ENCODE measurements at places on chromosomes 11 and 22.

DNA sequence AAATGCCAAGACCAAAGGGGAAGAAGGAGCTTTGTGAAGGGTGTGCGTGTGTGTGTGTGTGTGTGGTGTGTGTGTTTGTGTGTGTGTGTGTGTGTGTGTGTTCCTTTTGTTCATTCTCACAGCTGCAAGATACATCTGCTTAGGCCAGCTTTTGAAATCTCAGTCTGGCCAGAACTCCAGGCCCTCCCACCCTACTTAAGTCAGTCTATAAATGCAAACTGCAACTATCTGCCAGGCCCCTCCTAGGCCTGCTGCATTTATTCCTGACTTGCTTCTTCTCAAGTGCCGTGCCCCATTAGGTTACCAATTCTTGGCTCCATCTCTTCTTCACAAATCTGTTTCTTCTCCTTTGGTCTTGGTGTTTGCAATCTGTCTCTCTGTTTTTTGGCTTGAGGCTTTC is 21.6 kb upstream of the RIC3 start:
- DNase-seq = no peak

DNA sequence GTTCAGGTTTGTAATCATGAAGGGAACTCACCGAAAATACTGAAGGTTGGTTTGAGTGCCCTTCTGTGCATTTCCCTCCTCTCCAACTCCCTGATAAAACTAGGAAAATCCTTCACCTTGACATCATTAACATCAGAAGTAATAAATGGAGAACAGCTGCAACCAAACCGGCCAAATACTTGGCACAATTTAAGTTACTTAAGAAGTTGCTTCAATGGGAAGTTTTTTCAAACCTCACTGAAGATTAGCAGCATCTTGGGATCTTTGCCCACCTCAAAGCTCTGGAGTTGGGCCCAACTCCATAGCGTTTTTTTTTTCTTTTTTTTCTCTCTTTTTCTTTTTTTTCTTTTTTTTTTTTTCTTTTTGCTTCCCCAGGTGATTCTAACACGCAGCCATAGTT is 784.8 kb downstream of the KCNA4 start:
- no peak for DNase-seq

DNA sequence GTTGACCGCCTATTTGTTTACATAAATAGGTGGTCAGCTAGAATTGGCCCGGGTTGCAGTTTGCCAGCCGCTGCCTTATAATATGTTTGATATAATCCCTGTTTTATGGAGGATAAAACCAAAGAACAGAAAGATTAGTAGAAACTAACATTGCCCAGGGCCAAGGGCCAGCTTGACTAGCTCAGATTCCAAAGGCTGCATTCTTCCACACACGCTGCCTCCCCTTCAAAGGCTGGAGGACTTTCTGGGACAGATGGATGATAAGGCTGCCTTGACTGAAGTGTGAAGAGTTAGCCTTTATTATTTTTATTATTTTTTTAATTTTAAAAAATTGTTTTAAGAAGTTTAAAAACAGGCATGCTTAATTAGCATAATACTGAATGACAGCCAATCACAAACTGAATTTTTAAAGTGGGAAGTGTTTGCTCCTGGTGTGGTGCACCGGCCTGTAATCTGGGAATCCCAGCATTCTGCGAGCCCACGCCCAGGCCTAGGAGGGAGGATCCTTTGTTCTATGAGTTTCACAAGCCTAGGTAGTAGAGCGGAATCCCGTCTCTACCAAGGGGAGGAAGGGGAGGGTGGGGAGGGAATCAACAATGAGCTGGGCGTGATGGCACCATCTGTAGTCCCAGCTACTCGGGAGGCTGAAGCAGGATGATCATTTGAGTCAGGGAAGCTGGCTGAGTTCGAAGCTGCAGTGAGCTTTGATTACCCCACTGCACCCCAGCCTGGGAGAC is 114.9 kb downstream of the NAV2 start:
- DNase-seq = no peak

- DNase-seq = no peak
Observed at GRCh38 chr11:78789375-78789774, 214.7 kb upstream of the NARS2 start.

- no peak for DNase-seq
Observed at GRCh38 chr11:133019545-133020371, 512.5 kb downstream of the OPCML start.

DNA sequence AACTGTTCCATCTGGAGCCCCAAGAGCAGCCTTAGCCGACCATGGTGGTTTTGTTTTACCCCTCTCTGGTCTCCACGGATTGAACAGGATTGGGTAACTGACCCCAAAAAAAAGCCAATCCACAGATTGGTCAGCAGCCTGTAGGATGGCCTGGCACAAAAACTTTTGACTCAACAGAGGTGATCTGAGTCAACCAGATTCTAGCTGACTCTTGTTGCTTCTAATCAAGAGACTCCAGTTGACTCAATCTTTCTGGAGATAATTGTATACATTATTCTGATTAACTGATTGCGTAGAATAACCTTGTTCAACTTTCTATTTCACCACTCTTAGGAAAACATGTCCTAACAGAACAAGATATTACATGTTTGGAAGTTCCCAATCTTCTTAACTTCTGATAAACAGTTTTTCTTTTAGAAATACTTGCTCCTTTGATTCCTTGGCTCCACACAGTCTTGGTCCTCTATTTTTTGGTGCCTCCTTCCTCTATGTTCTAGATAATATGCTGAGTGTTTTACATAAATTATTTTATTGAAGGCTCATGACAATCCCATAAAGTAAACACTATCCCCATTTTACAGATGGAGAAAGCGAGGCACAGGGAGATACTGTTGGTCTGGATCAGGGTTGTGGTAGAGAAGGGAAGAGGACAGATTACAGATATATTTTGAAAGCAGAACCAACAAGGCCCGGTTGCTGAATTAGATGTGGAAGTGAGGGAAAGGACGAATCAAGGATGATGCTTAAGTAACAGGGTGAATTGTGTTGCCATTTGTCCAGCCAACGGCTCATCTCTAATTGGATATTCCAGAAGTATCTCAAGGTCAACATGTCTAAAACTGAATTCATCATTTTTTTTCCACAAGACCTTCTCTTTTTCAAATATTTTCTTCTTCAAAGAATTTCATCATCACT is 11.5 kb upstream of the ZC3H12C start:
- no peak for DNase-seq

DNA sequence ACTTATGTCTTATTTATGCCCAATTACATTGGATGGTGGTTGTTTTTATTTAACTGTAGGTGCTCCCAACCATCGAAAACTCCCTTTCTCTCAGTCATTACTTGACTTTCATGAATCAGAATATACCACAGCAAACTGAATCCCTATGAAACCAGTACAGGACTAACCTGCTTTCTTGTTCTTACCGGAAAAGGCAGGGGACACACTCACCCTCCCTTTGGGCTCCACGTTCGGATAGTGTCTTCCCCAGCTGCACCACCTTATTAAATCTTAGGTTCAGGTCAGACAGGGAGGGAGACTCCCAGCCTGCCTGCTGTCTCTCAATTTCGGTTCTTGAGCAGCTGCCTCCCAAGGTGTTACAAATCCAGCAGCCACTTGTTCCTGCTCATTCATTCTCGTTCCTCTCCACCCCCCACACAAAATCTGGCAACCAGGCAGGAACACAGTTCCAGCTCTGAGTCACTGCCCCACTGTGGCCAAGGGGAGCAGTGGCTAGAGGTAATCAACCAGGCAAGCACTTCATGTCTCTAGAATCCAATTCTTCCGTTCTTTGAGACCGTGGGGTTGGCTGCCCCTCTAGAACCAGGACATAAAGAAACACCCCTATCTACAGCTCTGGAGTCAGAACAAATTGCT is 133.0 kb downstream of the PLEKHA7 start:
- DNase-seq = no peak

DNA sequence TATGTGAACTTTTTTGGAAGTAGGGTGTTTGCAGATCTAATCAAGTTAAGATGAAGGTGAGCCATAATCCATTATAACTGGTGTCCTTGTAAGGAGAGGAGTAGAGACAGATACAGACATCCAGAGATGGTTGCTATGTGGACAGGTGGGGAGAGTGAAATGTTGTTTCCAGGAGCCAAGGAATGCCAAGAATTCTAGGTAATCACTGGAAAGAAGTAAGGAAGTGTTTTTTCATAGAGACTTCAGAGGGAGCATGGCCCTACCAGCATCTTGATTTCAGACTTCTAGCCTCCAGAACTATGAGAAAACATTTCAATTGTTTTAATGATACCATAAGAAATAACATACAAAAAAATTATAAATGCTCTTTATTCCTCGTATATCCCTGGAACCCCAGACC is 320.5 kb upstream of the ANO3 start:
- no peak for DNase-seq

DNA sequence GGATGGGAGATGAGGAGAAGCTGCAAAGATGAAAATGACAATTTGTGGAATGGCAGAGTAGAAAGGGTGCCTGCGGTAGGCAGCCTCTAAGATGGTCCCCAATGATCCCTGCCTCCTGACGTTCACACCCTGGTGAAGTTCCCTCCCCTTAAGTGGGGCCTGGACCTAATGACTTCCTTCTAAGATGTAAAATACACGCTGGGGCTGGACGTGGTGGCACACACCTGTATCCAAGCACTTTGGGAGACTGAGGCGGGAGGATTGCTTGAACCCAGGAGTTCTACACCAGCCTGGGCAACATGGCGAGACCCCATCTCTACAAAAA is 60.7 kb upstream of the CREB3L1 start:
- DNase-seq = no peak

DNA sequence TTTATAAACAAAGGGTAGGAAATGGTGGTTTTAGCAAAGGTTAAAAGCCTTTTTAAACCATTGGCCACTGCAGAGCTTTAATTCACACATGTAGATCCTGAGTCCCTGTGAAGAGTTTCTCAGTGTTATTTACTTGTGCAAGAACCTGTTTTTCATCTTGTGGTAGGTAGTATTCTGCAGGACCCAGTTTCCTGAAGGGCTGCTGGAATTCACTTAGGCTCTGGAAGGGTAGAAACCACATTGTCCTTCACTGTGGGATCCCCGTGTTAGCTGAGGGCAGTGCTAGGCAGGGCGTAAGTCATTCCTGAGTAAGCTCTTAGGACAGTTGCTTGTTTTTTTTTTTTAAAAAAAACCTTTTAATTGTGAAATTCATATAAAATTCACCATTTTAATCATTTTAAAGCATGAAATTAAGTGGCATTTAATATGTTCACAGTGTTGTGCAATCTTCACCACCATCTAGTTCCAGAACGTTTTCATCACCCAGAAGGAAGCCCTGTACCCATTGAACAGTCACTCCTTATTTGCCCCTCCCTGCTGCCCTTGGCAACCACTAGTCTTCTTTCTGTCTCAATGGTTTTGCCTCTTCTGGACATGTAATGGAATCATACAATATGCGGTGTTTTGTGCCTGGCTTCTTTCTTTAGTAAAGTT is 77.7 kb downstream of the C22orf31 start:
- no peak for DNase-seq

- no peak for DNase-seq
Observed at GRCh38 chr11:107840129-107840484, 18.5 kb downstream of the SLC35F2 start.

DNA sequence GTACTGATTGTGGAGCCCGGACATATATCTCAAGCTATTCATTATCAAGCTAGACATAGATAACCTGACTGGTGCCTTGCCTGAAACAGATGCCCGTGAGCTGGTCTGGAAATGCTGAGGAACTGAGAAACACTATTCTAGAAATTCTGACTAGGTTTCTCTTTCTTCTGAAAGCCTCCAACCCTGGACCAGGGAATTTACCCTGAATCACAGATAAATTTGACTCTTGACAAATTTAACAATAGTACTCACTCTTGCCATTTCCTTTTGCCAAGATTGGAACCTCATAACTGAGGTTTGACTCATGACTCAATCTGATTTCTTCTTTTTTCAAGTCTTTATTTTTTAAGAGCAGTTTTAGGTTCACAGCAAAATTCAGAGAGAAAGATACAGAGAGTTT is 189.6 kb upstream of the SYN3 start:
- DNase-seq = no peak

DNA sequence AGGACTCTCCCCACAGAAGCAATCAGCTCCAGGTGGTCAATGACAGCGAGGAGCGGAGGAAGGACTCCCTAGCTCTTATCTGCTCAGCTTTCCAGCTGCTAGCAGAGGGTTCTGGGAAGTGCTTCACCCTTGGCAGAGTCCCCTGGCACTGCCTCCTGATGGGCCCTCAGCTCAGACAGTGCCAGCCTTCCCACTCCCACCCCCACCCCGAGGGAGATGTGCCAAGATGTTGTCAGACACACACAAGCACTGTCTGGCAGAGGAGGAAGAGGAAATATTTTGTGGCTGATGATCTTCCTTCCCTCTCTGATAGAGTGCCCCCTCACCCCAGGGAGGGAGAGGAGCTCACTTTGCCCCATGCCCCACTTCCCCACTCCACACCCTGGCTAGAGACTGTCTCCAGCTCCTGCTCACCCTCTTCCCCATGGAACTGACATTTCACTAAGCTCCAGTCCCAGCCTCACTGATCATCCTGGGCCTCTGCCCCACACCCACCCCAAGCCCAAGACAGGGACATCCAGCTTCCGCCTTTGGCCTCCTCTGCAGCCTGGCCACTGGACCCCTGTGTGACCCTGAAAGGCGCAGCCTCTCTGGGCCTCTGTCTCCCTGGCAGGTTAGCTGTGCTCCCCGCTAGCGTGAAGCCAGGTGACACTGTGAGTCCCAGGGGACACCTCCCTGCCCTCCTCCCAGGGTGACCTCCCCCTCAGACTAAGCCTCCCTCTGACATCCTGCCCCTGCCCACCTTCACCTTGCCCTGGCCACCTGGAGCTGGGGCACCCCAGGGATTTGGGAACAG is 44.5 kb downstream of the SLCO2B1 start:
- no peak for DNase-seq

DNA sequence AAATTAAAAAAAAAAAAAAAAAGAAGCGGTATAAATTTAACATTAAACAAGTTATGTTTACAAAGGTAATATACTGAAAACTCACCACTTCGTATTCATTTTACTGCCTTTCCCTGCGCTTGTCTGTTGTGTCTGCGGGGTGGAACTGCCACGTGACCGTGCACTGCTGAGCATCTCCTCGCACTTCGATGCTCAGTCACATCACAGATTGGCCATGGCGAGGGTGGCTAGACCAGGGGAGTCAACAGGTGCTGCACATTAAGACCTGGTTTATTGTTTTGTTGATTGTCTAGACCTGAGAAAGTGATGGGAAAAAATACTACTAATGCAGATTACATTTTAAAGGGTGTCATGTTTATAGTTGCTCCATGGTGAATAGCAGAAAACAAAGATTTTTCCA is 22.8 kb upstream of the TUB start:
- no peak for DNase-seq

DNA sequence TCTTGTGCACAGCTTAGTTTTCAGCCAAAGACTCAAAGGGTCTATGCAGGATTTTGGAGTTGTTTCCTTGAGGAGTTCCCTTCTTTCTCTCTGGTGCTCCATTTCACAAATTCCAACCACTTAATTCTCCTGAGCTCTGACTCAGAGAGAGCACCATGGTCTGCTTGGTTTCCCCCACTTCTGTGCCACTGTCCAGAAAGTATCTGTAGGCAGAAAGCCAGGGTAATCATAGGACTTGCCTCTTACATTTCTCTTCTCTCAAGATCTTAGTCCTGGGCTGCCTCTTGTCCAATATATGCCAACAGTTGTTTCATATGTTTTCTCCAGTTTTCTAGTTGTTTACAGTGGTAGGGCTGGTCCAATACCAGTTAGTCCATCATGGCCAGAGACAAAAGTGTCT is 6.4 kb upstream of the MRGPRD start:
- DNase-seq = no peak

- no peak for DNase-seq
Observed at GRCh38 chr11:100512475-100512874, 174.6 kb upstream of the ARHGAP42 start.
